ENCODE measurements at places on chromosomes 6 and 20.

DNA sequence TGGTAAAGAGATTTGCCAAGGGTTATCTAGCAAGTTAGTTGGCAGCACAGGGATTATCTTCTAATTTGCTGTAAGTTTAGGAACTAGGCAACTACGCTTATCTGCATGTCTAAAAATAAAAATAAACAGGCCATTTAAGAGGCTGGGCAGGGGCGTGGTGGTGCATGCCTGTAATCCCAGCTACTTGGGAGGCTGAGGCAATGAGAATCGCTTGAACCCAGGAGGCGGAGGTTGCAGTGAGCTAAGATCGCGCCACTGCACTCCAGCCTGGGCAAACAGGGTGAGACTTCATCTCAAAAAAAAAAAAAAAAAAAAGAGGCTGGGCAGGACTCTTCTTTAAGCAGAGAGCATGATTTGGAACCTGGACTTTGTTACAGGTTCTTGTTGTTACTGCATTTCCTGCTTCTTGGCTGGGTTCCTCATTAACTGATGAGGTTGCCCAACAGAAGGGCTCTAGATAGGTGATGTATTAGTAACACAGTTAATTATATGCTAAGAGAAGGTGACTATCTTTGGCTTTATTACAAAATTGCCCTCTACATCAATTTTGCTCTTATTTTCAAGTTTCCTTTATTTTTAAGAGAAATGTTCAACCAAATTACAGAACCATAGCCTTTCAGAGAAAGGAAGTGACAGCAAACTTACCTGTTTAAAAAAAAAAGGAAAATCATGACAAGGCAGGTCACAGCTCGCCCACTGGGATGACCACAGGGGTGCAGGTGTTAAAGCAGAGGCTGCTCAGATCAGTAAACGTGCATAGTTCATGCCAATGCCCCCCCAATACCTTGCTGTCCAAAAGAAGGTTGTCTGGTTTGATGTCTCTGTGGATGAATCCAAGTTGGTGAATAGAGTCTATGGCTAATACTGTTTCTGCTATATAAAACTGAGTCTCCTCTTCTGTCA is 32.5 kb downstream of the STK38 start:
- DNase-seq, result no peak

DNA sequence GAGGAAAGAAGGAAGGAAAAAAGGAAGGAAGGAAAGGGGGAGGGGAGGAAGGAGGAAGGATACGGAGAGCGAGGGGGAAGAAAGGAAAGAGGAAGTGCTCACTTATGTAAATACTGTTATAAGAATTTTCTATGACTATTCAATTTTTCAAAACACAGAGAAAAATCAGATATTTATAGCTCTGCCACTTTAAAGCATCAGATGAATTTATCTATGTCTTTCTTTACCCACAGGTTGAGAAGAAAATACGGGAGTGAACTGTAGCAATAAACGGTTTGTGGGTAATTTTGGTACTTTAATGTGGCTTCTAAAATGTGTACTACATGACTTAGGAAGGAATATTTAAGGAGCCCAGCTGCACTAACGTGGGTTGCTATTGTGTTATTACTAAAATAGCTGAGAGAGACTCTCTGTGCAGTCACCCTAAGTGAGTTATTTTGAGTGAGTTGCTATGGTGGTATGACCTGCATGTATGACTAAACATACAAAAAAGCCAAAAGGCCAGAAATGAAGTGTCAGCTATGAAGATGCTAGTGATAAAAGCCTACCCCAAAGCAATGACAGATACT is 225.5 kb downstream of the SOD2 start:
- DNase-seq, result no peak

DNA sequence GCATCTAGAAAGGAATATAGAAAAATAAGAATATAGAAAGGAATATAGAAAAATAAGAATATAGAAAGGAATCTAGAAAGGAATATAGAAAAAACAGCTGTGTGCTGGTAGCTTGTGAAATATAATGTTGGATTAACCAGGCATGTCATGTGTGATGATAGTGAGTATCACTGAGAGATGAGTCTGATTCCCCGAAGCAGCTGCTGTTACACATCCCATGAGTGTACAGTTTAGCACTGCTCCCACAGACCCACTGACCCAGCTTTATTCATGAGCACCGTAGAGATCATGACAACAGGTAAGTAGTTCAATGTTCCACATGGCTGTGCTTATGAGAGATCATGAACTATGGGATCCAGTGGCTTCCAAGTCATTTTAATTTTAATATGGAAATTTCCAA is 64.8 kb downstream of the SLC22A3 start:
- no peak for DNase-seq

DNA sequence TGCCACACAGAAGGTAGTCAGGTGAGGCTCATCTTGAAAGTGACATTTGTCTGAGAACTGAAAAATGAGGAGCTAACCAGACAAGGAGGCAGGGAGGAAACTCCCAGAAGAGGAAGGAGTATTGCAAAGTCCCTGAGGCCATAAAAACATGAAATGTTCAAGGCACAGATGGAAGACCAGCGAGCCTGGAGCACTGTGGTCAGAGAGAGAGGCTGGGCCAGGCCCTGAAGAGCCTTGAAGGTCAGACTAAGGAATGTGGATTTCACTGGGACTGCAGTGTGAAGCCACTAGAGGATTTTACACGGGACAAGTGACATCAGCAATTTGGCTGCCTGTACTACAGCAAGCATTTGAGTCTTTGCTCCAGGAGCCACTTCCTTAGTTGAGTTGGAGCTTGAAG is 21.1 kb upstream of the TMEM181 start:
- no peak for DNase-seq

DNA sequence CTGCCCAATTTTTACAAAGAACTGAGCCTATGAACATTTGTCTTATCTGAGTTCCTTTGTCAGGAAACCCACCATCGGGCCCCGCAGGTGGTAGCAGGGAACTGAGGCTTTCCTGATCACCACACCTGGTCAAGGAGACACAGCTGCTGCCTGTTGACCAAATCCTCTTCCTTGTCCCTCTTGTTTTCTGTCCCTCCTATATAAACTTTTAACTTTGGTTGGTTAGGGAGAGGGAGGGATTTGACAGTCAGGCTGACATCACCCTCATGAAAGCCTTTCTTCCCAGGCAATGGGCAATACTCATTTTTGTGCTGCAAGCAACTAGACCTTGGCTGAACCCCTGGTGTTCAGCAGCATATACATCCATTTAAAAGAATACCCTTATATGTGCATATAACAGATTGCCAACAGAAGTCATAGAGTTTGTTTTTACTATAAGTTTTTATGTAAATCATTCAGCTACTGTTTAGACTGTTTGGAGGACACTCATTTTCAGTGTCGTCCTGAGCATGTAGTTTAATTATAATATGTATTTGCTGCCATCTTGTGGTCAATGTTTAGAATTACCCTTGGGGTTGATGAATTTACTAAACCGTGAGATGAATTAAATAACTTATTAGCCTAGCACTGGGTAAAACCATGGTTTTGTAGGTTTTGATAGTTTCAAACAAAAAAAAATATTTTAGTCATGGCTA is 17.0 kb downstream of the CRISP1 start:
- DNase-seq, result peak; percentile 47
